ENCODE measurements at places on chromosomes 4 and X.

DNA sequence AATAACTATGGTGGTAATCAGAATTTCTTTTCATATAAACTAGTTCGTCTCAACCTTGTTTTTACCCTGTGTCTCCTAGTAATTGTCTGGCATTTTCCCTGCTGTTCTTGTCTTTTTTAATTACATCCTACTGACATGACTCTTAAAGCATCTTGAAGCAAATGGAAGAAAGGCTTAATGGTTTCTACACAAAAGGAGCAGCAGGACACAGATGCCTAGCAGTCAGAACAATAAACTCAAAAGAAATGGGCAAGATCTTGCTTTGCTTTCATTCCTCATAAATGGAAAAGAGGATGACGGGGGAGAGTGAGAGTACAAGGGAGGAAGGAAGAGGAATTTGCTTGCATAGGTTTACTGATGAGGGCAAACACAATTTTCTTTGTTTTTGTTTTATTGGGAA lies 293.2 kb upstream of the EMCN start:
- no peak for DNase-seq

DNA sequence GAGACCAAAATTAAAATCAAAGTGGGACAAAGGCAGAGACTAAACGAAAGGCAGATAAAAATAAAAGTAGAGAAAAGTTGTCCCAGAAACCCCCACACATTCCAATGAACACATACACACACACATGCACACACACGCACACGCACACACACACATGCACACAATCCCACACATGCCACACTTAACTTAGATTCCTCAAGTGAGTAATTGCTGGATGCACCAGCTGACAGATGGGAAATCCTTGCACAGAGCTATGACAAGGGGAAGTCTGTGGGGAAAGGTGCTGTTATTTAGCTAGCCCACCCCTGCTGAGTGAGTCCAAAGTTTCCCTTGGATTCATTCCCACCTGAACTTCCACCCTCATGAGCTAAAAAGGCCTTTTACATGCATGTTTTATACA lies 233.9 kb downstream of the RAB28 start:
- no peak for DNase-seq

GRCh38 chr4:86565651-86566050 lies 28.5 kb upstream of the PTPN13 start:
- DNase-seq, result peak; percentile 34

- DNase-seq, result no peak
These were observed 39.2 kb downstream of the SEL1L3 start for GRCh38 chr4:25823632-25824031.

DNA sequence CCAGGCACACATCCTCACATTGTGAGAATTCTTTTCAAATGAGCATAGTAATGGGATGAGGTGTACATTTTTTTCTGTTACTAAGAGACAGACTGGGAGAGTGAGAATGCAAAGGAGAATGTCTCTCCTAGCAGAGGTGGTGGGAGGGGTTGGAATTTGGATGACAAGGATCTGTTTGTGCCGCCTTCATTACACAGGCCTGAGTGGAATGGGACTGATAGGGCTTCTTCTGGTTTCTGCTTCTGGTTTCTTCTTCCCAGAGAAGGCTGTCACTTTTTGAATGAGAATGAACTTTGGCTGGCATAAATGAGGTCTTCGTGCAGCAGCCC lies 55.4 kb downstream of the C4orf51 start:
- DNase-seq, result no peak

DNA sequence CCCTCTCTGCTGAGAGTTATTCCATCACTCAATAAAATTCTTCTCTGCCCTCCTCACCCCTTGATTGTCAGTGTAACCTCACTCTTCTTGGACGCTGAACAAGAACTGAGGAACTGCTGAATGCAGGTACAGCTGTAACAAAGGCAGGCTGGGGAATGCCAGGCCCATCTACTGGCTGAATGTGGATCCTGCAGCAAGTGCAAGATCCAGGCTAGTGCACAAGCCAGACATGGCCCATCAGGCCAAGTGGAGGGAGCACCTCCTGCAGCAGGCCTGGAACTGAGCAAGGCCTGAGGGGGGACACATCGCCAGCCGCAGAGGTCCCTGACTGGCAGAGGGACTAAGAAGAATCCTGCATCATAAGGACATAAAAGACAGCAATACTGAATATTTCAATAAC lies 411.8 kb upstream of the PCDH10 start:
- DNase-seq, result no peak

- DNase-seq, result no peak
These were observed 10.2 kb downstream of the TLR3 start for GRCh38 chr4:186078981-186079638.

DNA sequence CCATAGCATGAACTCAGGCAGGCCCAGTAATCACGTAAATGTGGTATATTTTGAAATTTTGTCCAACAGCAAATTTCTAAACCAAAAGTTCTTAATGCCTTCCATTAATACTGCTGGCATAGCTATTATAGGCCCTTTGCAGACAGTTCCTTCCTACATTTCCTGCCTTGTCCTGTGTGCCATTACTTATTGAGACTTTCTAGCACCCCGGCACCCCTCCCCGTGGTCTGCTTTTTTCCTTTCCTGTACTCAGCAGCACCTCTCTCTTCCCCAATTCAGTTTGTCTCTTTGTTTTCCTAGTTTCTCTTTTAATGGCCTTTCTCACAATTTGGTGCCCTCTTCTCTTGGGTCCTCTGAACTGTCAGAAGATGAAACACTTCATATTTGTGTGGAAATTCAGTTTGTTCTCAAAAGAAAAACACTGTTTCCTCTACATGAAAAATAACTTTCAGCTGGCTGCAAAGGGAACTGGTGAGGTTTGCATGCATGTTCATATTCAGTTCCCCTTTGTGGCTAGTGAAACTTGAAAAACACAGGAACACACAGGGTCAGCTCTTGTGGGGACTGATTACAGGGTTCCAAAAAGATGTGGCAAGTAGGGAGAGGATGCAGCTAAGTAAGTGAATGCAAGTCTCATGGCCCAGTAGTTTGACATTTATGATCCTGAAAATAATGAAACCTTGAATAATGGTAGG lies 17.1 kb downstream of the GPR34 start:
- DNase-seq, result peak; percentile 78

DNA sequence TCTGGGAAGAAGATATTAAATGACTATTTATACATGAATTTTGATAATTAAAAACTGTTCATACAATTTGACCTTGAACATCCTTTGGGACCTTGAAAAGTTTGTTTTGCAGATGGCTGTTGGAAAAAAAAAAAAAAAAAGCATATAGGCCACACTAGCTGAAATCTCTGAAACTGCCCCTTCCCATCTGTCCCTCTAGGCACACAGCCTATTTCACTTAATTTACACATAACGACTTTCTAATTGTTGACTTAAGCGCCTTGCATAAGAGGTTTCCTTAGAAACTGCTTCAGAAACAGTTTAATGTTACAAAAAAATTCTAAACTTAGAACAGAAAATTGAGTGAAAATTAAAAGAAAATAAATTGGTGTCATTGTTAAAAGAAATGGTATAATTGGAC lies 131.0 kb downstream of the COX18 start:
- DNase-seq, result no peak

Measured in inflammatory macrophage treated with lipopolysaccharide for 4 hours (primary cell).